Neuronal stem cell (in vitro differentiated cells): ENCODE measurements at places on chromosomes 4 and X.
A peak's percentile ranks its signal among the peaks of the same experiment; 100 is the strongest.

- no peak for DNase-seq
Observed at GRCh38 chr4:153314915-153315314, 29.6 kb upstream of the MND1 start.

GRCh38 chrX:7252013-7252610, 104.2 kb upstream of the PUDP start:
- no peak for DNase-seq

GRCh38 chr4:55170462-55170861, 45.1 kb upstream of the KDR start:
- no peak for DNase-seq

- no peak for DNase-seq
Observed at GRCh38 chr4:150240011-150240410, 161.8 kb downstream of the DCLK2 start.

DNA sequence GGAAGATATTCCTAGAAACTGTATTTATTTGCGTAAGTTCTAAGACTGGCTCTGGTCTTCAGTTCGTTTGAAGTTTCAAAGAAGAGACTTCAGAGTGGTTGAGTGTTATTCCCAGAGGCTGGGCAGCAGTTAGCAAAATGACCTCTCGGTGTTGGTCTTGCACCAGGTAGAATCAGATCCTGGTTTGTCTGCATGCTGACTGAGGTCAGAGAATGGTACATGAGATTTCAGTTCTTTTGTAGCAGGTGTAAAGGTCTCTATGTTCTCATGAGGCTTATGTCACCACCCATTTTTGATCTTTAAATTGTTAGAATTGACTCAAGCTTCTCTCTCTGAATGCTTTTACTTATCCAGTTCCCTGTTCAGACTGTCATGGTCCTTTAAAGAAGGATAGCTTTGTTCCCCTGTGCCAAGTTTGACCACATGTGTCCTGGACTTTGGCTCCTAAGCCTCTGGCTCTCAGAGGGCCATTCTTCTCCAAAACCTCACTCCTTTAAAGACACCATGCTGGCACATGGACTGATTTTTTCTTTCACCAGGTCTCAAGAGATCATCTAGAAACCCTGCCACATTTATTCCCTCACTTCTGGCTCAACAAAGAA, 355.8 kb upstream of the BOD1L1 start:
- no peak for DNase-seq

GRCh38 chr4:3744901-3745300, 21.3 kb upstream of the ADRA2C start:
- no peak for DNase-seq

GRCh38 chr4:144645631-144646522, at the start of gene HHIP:
Gene HHIP (plus strand): TSS chr4:144646156. CDS start chr4:144646676, 520 bp downstream.
- no peak for DNase-seq

DNA sequence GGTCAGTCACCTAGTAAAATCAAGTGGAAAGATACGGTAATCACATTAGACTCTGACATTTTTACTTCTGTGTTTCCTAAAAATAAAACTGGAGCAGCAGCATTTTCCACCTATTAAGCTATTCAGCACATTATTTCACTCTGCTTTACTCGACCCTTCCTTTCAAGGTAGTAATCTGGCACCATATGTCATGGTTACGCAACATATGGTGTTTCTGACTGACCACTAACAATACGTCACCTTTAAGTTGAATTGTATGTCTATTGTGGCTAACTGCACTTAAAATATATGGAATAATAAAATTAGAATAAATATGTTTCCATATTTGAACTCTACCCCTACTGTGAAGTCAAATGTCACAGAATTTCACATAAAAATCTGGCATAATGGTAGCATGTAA, 168.8 kb downstream of the CDS1 start:
- DNase-seq = no peak

DNA sequence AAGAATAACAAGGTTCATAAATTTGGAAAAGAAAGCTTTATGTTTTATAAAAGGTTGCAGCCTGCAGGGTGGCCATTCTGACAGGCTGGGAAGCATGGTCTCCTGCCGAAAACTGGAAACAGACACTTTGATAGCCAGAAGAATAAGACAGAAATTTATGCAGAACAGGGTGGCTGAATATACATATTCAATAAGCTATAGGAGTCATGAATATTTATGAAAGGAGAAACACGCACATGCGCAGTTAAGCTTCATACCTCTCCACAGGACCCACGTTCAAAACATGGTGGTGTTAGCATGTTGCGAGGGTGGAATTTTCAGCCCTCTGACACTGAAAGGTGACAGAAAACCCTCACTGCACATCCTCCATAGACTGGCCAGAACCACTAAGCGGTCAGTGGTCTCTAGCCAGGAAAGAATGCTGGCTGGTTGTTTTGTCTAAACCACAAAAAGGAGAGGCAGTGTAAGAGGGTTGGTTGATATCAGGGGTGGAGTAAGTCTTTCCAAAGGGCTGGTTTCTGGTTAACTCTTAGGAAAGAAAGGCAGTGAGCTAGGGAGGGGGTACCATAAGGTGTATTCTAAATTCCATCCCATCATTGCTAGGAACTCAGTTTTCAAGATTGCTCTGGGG, 58.2 kb downstream of the ANXA10 start:
- no peak for DNase-seq

DNA sequence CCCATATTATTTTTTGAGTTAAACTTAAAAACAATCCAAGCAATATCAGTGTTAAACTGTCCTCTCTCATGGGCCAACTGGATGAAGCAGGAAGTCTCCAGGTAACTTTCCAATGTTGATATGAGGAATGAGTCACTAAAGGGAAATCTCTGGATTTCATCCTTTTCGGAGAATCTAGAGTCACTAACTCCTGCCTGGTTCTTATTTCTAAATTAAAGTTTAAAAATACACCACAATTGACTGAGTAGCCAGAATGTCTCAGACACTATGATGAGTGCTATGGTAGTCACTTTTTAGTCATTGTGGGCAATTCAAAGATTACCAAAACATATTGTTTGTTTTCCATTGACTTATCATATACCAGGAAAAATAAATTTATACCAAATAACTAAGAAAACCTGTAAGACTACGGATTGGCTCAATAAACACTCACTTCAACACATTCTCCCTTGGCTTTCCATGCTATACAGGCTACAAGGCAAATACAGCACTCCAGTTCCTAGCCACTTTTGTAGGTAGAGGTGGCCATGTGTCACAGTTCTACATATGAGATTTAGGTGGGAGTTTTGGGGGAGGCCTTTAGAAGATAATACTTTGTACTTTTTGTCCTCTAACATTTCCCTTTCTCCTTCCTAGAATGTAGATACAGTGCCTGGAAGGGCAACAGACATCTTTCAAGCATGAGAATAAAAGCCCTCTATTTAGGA, 8.6 kb downstream of the SLC9B2 start:
- DNase-seq = no peak

DNA sequence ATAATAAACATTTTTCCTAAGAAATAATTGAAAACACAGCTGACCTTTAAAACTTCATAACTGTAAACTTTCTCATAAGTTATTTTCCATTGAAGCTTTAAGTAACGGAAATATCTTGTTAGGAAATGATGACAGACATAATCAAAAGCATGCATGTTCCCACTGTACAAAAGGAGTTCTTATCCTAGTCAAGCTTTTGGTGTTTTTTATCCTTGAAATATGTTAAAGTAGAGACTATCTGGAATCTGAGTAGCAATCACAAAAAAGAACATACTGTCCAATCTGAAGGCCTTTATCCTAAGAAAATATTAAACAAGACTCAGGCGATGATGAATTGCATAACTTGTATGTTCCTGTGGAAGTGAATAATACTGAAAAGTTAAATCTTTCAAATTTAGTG, 14.4 kb downstream of the GEMIN8 start:
- DNase-seq = no peak

GRCh38 chr4:1763550-1764080, 29.5 kb upstream of the FGFR3 start:
- no peak for DNase-seq

DNA sequence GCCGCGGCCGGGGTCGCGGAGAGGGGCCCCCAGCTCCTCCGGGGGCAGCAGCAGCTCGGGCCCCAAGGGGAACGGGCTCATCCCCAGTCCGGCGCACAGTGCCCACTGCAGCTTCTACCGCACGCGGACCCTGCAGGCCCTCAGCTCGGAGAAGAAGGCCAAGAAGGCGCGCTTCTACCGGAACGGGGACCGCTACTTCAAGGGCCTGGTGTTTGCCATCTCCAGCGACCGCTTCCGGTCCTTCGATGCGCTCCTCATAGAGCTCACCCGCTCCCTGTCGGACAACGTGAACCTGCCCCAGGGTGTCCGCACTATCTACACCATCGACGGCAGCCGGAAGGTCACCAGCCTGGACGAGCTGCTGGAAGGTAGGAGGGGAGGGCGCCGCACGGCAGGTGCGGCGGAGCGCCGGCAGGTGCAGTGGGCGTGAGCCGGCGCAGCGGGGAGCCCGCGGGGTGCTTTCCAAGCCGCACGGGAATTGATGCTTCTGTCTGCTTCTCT, 886 bp downstream of the DCLK2 start:
- DNase-seq = peak; percentile 31
